Fibroblast of skin of back (primary cell): ENCODE measurements at places on chromosomes 2 and 18.

- peak; percentile 55 for DNase-seq
These were observed 1.5 kb downstream of the EXOC6B start for GRCh38 chr2:72824224-72824842.

DNA sequence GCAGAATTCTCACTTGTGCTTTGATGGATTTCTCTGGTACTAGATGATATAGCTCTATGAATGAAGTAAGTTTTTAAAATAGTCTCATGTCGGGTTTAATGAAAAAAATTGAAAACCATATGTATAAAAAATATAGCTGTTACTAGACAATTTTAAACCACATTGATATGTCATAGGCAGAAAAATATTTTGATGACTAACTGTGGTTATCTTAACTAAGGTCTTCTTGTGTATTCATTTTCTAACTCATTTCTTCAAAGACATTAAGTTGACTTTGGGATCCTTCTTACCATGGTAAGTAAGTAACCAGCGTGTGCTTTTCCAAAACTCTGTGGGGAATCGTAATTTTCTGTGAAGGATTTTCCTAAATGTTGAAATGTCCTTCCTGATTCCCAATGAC lies 160.9 kb upstream of the COL3A1 start:
- peak; percentile 86 for DNase-seq

GRCh38 chr2:203782262-203782976 lies 76.0 kb downstream of the CD28 start:
- DNase-seq: peak; percentile 89

DNA sequence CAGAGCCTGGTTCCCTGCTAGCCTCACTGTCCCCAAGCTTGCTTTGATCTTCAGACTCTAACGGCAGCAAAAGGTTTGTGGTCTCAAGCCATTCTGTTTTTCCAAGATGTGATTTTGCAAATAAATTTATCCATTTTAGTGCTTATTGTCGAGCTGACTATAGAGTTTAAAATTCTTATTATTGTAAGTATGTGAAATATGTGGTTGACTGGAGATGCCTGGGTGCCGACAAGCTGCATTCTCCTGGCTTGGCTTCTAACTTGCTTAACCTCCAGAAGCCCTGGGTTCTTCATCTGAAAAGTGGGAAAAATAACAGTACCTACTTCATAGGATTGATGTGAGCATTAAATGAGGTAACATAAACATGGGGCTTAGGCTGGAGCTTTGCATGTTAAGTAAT lies 9.9 kb upstream of the EDAR start:
- DNase-seq: peak; percentile 38

- DNase-seq: peak; percentile 93
These were observed 60.4 kb upstream of the COPS8 start for GRCh38 chr2:237025090-237025865.

- no peak for DNase-seq
These were observed 217.1 kb downstream of the ZNF521 start for GRCh38 chr18:25134861-25135260.

- peak; percentile 73 for DNase-seq
These were observed 74.2 kb upstream of the LCLAT1 start for GRCh38 chr2:30372826-30373225.

- DNase-seq: peak; percentile 24
These were observed 139.8 kb upstream of the HS6ST1 start for GRCh38 chr2:128458505-128458904.

DNA sequence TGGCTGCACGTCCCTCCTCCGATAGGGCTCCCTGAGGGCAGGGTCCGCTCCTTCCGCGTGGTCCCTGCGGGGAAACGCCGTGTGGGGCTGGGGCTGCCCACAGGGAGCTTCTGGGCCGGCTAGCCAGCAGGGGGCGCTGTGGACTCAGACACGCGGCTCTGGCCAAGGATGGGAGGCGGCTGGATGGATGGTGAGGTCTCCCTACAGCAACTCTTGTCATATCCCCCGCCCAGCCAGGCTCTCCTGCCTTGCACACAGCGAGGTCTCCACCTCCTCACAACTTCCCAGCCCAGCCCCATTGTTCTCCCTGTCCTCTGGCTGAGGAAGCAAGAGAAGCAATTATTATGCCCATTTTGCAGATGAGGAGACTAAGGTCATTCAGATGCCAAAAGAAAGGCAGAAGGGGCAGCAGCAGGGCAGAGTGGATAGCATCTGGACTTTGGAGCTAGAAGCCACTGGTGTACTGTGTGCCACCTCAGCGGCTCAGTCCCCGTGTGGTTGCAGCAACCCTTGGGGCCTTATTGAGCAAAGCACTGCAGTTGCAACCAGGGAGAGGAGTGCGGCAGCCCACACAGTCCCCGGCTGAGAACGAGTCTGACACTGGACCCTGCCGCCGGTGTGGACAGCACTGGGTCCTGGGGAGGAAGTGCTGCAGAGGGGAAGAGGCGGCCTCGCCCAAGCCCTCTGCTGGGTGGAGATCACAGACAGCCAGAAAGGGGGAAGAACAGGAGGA lies 99.0 kb downstream of the ZFP36L2 start:
- DNase-seq: peak; percentile 37

GRCh38 chr18:50726960-50727589 lies 92.7 kb downstream of the MRO start:
- DNase-seq: no peak

DNA sequence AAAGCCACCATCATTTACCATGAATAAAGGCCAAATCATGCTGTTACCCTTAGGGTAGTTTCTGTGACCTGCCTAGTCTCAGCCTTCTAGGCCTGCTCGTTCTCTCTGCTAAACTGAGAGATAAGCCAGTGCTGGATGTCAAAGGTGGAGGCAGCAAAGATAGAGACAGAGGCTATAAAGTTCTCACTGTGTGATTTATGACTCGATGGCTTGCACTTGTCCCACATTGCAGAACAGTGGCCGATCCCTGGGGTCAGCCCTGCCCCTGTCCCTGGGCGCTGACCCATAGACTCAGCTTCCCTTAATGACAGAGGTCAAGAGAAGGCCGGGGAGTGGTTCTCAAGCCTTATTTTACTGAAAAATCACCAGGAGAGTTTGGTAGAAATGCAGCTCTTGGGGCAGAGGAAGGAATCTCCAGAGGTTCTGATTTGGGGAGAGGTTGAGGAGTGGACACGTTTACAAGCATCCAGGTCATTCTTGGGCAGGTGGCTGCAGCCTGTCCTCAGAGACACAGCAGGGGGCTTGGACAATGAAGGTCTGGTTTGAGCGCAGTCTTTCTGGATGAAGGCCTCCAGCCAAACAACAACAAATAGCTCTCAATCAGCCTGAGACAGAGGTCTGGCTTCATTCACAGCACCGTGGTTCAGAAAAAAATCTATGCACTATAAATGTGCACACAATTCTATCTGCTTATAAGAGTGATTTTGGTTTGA lies 143.5 kb downstream of the ACKR3 start:
- DNase-seq: no peak

- DNase-seq: no peak
These were observed 14.2 kb downstream of the PLEK start for GRCh38 chr2:68379184-68379708.

DNA sequence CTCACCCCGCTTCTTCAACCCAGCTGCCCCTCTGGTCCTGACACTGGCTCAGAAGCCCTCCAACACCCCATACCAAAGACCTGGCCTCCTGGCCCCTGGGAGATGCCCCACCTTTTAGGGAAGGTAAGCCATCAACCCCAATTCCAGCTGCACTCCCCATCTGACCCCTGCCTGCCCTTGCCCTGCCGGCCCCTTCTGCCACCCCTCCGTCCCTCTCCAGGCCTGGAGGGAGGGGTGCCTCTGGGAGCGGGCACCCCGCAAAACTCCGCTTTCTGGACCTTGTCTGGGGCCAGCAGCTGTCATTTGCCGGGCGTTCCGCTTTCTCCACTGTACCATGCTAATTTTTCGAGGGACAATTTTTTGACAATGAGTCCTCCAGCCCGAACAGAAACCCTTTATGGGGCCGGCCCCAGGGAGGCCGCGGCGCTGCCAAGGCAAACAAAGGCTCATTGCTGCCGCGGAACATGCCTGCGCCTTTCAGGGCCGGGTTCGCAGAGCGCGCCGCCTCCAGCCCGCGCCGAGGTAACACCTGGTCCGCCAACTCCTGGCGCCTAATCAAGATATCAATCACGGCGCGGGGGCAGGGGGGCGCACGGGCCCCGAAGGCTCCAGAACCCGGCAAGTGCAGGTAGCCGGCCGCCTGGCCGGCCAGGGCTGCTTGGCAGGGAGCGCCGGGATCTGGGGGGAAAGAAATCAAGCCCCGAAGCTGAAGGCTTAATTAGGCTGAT lies 96.0 kb downstream of the INHBB start:
- peak; percentile 75 for DNase-seq

DNA sequence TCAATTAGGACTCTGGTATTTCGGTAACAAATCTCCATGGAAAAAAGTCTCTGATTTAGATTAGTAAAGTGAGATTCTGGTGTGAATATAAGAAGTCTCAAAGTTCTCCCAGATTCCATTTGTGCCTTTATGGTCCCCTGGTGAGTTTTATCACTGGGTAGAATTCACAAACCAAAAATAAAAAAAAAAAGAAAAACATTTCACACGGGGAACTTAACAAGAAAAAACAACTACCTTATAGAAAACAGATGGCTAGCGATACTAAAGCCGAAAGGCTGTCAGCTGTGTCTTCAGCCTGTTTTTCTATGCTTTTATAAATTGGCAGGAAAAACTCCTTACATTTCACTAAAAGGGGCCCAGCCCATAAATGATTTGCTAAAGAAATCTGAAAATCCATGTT lies 50.6 kb downstream of the COL5A2 start:
- peak; percentile 87 for DNase-seq

GRCh38 chr2:222641336-222641735 lies 14.6 kb downstream of the FARSB start:
- DNase-seq: no peak

DNA sequence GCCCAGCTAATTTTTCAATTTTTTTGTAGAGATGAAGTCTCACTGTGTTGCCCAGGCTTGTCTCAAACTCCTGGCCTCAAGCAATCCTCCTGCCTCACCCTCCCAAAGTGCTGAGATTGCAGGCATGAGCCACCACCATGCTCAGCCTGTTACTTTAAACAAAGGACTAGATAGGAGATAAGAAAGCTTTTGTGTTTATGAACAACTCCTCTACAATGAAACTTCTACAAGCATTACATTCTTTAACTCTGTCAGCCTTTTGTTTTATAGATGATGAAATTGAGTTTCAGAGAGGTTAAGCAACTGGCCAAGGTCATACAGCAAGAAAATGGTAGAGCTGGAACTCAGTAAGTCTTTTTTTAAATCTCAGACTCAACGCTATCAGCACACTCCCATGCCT lies 22.7 kb downstream of the ALPK2 start:
- no peak for DNase-seq

- DNase-seq: peak; percentile 31
These were observed 1.2 kb upstream of the HES6 start for GRCh38 chr2:238240757-238241711.

DNA sequence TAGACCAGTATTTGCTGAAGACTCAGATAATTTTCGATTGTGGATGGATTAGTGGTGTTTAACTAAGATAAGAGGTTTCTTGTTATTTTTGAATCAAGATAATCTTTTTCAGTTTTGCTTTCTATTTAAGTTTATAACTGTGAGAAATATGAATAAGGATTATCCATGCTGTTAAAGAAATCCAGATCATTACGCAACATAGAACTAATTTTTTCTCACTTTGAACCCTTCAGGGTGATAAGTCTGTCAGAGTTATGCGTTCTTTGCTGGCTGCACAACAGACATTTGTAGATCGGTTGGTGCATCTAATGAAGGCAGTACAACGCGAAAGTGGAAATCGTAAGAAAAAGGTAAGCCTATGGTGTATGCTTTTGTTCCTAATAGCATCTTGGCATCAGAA lies 74.1 kb downstream of the PIK3C3 start:
- DNase-seq: no peak

- DNase-seq: no peak
These were observed 665.7 kb downstream of the TMEM182 start for GRCh38 chr2:103427567-103427966.

GRCh38 chr2:55490554-55490953 lies 29.0 kb upstream of the CFAP36 start:
- peak; percentile 78 for DNase-seq

DNA sequence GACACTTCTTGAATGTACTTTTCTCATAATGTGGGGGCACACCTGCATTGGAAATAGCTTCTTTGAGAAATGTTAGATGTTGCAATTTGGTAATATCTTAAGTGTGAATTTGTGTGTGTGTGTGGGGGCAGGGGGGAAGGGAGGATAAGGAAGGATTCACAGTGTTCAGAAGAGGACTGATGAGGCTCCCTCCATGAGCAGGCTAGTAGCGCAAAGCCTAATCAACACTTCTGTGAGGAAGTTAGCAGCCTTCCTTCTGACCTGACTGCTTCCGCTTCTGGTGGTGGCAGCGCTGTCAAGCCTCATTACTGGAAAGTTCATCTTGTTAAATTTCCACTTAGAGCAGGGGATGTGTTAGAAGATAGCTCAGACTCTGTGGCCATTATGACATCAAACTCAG lies 295.4 kb upstream of the SPRED2 start:
- no peak for DNase-seq

DNA sequence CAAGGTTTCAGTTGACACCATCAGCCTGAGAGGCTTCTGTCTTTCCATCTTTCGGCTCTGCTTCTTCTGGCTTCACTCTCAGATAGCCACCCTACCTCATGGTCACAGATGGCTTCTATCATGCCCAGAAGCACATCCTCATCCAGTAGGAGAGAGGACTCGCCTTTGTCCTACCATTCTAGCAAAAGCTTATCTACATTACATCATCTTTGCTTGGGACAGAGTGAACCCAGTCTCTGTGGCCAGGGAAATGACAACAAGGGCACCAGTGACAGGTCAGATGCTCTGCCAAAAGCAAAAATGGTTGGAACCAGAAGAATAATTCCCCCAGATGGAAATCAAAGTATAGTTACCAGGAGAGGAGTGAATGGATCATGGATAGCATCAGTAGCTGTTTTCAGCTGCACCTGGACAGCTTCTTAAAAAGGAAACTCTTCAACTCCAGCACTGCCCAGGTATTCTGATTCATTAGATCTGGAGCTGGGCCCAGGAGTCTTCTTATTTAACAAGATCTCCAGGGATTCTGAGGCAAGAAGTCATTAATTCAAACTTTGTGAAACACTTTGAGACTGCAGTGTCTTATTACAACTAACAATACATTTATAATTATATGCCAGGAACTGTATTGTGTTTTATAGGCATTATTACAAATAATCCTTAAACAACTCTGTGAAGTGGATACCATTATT lies 257.7 kb upstream of the UBE2E3 start:
- DNase-seq: no peak

DNA sequence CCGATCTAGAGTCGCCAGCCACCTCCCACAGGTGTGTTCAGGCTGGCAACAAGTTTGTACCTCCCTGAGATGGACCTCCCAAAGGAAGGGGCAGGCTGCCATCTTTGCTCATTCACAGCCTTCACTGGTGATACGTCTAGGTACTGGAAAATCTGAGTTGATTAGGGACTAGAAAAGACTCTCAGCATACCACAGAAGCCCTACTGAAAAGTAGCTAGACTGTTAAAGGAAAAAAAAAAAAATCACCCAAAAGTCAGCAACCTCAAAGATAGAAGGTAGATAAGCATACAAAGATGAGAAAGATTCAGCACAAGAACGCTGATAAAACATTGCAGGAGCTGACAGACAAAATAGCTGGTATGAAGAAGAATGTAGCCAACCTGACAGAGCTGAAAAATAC lies 128.6 kb upstream of the WDR75 start:
- no peak for DNase-seq

GRCh38 chr18:12085786-12086185 lies 7.9 kb upstream of the ANKRD62 start:
- DNase-seq: no peak
